ENCODE measurements at places on chromosomes 6 and 20. TPM values are rescaled to one million over a fixed set of nuclear protein-coding genes. Genes with fewer than 3 reads are reported as not detected.

DNA sequence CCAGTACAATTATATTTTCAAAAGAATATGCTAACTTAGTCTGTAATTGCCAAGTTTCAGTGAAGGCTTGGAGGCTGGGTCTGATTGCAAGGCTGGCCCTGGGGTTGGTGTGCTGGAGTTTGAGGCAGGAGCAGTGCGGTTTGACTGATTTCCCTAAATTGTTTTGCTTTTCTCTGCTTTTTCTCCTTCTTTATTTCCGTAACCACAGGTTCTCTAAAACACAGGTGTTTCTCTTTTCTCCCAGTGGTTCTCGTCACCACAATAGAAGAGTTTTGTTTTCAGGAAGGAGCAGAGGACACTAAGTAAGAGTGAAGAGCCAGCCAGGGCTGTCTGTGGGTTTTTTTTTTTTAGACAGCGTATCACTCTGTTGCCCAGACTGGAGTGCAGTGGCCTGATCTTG is 8.2 kb upstream of the SNX9 start:
- no peak for DNase-seq

DNA sequence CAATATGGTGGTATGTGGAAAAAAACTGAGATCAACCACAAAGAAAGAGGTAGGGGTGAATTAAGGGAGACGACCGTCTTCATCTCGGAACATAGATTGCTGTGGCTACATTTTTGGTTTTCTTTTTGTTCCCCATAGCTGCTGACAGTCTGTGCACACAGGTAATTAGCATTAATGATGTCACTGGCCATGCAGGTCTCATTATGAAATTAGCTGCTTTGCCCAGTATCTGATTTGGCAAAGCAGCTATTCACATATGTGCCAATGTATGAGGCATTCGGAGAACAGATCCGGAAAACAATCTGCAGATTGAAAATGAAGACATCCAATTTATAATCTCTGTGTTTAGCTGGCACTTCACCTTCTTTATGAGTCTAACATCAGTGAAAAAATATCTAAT is 13.1 kb downstream of the NOX3 start:
- no peak for DNase-seq

DNA sequence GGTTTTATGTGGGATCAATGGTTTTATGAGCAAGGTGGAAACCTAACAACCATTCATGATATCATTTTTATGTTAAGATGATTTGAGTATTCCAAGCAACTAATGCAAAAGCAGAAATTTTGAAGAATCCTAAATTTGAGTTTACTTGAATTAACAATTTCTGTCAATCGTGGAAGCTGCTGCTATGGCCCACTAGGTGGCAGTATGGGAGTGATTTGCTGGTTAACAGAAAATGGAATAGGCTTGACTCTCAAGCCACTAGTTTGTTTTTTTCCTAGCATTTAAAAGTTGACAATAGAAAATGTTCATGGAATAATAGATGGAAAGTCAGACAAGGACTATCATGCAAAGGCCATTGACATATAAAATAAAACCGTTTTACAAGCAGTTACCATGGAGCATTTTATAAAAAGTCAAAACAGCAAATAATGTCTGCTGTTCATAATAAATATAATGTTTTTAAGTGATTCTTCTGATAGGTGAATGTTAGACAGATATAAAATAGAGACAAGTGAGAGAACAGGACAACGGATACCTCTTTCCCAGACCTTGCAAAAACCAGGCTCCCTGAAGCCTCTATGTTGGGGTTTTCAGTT is 43.0 kb upstream of the TMEM200A start:
- no peak for DNase-seq

TLDC2 gene
- not detected for total RNA-seq

All from foreskin keratinocyte (primary cell).